ENCODE measurements at places on chromosomes 12 and 14. TPM values are rescaled to one million over a fixed set of nuclear protein-coding genes. Genes with fewer than 3 reads are reported as not detected.

KMT2D gene
- total RNA-seq = 13.8 TPM

SYT1 gene
- total RNA-seq = not detected

DNA sequence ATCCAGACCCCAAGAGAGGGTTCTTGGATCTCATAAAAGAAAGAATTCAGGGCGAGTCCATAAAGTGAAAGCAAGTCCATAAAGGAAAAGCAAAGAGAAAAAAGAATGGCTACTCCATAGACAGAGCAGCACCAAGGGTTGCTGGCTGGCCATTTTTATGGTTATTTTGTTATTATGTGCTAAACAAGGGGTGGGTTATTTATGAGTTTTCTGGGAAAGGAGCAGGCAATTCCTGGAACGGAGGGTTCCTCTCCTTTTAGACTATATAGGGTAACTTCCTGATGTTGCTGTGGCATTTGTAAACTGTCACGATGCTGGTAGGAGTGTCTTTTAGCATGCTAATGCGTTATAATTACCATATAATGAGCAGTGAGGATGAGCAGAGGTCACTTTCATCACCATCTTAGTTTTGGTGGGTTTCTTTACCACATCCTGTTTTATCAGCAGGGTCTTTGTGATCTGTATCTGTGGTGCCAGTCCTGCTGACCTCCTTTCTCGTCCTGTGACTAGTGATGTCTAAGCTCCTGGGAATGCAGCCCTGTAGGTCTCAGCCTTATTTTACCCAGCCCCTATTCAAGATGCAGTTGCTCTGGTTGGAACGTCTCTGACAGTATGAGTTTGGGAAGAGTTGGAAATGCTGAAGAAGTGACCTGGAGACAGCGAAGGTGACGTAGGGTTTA lies 100.5 kb downstream of the ZNF664 start:
- DNase-seq = no peak

- DNase-seq = no peak
Measured at GRCh38 chr12:29709054-29709453, 74.7 kb downstream of the TMTC1 start.

GRCh38 chr12:86799616-86800015 lies 543.4 kb upstream of the MGAT4C start:
- DNase-seq = no peak

- DNase-seq = no peak
Measured at GRCh38 chr14:82411298-82411697, 877.6 kb upstream of the SEL1L start.

DNA sequence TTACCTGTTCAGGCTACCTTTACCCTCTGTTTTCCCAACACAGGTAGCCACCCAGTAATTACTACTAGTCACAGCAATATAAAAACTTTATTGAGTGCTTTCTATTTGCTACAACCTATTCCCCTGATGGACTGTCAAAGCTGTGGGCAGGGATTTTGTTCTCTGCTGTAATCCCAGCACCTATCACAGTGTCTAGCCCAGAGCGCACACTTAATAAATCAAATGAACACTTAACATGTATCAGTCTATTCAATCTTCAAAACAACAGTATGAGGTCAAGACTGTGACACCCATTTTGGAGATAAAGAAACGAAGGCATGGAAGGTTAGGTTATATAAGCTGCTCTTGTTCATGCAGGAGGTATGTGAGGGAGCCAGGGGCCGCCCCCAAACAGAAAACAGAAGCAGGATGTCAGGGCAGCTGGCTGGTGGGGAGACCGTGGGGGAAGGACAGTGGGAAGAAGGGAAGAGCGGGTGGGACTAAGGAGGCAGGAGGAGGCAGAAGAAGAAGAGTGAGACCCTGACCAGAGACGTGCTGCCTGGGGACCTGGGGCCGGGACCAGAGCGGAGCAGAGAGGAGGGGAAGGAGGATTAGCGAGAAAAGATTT lies 1.7 kb downstream of the TNFRSF1A start:
- DNase-seq = no peak

GRCh38 chr12:40534828-40535227 lies 157.4 kb upstream of the CNTN1 start:
- no peak for DNase-seq
